D341Med (cell line): ENCODE measurements at places on chromosomes 3 and 15.

DNA sequence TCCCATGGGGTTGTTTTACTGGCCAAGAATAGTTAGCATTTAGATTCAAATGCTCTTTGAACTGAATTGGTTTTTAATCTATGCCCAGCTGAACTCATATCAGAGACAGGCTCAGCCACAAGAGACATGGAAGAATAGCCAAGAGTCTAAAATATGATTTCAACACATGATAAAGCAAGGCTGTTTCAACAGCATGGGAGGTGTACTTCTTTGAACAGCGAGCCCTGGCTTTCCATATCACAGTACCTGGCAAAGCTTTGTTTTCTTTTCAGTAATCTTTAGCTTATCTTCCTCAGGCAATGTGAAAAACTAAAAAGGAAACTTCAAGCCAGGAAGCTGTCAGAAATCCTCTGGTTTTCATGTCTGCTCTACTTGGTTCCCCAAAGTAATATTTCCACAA is 413.6 kb upstream of the ADAMTS9 start:
- no peak for DNase-seq

DNA sequence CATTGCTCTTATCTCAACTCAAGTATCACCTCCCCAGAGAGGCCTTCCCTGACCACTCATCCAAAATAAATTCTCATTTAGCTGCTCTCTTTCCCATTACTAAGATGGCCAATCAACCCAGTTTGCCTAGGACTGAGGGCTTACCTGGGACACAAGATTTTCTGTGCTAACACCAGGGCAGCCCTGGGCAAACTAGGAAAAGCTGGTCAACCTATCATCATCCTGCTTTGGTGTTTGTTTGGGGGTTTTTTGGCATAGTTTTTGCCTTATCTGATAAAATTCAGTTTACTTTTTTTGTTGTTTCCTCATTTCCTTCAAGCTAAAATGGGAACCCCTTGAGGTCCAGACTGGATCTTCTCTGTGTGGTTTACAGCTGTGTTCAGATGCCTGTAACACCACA is 131.4 kb upstream of the NR2F2 start:
- DNase-seq = no peak

GRCh38 chr3:27311400-27311799 is 57.8 kb downstream of the NEK10 start:
- no peak for DNase-seq

- no peak for DNase-seq
These were observed 34.0 kb downstream of the BHLHE40 start for GRCh38 chr3:5013021-5013906.

DNA sequence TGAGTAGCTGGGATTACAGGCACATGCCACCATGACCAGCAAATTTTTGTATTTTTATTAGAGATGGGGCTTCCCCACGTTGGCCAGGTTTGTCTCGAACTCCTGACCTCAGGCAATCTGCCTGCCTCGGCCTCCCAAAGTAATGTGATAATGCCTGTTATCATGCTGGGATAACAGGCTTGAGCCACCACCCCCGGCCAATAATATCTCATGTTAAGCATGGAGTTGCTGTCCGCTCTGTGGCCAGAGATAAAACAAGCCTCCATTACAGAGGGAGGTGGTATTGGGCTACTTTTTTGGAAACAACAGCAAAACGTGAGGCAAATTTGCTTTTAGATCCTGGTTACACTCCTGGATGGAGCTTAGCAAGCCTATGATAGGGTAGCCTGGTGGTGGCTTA is 32.9 kb upstream of the ALG1L2 start:
- no peak for DNase-seq

DNA sequence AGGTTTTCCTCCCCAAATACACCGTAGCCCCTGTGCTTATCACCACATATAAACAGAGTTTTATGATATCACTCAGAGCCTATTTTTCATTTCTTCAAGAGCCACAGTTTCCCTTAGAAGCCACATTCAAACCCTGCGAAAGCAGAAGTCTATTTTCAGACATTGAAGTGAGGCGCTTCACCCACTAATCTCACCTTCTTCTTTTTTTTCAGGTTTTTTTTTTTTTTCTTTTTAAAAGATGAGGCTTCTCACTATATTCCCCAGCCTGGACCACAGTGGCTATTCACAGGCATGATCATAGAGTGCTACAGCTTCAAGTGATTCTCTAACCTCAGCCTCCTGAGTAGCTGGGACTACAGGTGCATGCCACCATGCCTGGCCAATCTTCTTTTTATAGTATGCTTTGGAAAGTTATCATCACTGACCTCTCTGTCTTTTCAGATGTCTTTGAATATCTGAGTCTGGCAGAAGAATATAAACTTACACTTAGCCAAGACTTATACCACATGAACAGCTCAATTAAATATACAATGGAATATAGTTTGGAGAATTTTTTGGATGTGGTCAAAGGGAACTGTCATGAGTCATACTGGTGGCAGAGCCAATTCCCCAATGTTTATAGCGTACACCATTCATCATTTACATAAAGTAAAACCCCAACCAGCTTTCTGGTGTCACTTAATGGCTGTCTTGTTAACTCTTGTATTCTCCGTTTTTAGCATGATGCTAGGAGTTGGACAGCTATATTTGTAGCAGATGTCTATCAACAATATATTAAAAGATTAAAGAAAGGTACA is 59.7 kb upstream of the CCDC50 start:
- DNase-seq = no peak

GRCh38 chr3:133531981-133532380 is 41.5 kb upstream of the CDV3 start:
- no peak for DNase-seq

GRCh38 chr3:50347187-50347813 is 1.8 kb upstream of the ZMYND10 start:
- peak; percentile 74 for DNase-seq

- no peak for DNase-seq
These were observed 204.4 kb downstream of the RYR3 start for GRCh38 chr15:33515121-33515520.

DNA sequence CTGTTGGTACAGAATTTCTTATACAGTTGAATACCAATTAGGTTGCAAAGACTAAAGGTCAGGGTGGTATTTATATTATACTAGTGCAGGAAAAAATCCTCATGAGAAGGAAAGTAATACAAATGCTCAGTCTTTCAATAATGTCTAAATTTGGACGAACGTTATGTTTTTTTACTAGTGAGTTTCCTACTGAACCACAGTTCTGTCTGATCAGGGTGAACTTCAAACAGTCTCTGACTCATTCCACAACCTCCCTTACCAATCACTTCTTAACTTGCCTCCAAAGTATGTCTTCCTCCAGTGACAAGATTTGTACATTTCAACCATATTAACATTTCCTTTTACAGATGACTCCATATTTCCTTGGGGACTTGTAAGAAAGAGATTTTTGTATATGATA is 3.4 kb downstream of the TMEM212 start:
- DNase-seq = no peak

GRCh38 chr3:31919528-31919927 is 61.5 kb downstream of the OSBPL10 start:
- no peak for DNase-seq

- DNase-seq = no peak
These were observed 36.0 kb upstream of the SKIL start for GRCh38 chr3:170321321-170322034.

DNA sequence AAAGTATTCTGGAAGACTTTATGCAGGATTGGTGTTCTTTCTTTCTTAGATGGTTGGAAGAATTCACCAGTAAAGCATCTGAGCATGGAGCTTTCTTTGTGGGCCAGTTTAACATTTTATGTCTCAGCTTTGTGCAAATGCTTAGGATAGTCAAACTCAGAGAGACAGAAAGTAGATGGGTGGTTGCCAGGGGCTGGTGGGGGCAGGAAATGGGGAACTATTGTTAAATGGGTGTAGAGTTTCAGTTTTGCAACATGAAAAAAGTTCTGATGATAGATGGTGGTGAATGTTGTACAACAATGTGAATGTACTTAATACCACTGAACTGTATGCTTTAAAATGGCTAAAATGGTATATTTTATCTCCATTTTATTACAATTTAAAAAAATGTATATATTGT is 24.8 kb downstream of the SPCS1 start:
- no peak for DNase-seq

GRCh38 chr3:168121184-168122017 is 25.7 kb upstream of the GOLIM4 start:
- no peak for DNase-seq

- DNase-seq = peak; percentile 80
These were observed 640.7 kb downstream of the FHIT start for GRCh38 chr3:60610441-60611112.

DNA sequence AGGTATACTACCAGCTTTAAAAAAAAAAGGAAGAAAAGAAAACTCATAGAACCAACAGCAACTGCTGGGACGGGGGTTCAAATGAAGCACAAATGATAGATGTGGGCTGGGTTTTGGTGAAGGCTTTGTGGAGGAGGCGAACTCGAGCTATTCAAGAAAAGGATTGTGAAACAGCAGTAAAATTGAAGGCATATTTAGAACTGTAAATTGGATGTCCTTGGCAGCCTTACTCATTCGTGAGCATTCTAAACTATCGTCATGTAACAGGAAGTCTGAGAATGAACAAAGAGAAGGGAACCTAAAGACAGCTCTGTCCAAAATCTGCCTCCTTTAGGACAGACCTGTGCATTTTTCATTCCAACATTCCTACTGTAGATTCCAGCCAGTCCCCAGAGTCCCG is 97.8 kb downstream of the LARS2 start:
- no peak for DNase-seq

DNA sequence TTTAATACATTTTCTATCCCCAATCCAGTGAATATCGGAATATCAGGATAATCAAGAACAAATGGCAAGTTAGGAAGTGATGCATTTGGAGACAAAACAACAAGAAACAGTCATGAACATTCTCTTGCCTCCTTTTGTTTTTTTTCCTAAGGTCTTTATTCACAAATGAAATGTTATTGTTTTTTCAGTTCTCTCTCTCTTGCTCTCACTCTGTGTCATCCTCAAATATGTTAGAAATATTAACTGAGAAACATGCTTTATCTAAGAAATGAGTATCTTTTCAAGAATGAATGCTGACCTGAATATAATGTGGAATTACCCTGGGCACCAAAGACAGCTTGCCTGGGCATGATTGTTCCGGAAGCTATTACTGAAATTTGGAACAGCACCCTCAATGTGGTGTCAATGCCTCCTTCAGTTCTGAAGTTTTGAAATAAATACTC is 51.3 kb downstream of the RBMS3 start:
- DNase-seq = no peak

DNA sequence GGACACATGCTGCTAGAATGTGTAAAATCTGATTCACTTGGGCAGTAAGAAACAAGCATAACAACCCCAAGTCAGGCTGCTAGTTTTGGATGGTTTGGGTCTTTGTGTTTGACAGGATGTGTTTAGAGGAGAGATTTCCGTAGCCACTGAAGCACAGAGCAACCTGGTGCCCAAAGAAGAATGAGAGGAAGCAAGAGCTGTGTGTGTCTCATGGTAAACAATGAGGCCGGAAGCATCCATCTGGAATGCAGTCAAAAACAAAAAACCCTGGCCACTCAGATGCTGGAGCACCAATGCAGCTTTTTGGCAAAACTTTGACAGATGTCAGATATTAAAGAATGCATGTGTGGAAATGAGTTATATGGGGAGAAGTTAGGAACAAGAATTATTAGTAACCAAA is 39.4 kb upstream of the SNRK start:
- no peak for DNase-seq

DNA sequence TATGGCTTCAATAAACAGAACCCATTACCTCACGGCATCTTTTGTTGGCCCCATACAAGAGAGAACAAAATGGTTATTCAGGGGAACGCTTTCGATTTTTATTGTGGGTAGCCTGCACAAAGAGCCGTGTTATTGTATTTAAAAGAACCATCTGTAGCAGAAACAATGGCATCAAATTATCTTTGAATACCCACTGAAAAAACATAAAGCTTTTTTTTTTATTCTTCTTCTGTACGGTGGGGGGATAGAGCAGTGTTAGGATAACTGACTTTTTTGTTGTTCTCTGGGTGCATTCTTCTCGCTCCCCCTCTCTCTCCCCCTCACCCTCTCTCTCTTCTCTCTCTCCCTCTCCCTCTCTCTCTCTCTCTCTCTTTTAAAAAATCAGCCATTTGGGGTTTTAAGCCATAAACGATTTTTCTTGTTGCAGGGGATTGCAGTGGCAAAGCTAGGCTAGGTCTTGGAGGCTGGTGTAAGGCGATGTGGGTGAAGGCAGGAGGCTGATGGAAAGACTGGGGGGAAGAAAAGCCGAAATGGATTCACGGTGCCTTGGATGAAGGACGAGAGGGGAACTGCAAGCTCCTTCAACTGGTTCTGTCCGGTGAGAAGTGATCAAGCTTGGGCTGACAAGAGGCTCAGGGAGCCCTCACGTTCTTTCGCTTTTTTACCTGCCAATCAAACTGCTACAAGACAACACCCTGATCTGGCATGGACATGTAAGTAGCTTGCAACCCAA is 12.4 kb upstream of the SOX2 start:
- no peak for DNase-seq

DNA sequence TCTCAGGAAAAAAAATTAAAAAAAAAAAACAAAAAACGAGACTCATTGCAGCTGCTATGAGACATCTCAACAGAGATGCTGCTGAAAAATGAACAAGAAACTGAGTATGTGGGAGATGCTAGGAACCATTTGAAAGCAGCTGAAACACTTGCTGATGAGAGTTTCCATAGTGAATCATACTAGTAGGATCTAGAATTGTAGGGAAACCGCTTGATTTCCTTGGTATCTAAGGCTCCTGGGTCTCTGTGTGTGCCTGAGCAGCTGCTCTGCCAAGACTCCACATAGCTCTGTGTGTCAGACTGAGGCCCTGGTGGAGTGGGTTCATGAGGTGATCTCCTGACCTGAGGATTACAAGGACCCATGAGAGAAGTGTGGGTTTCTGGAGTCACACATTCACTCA is 313.4 kb upstream of the NECTIN3 start:
- no peak for DNase-seq

DNA sequence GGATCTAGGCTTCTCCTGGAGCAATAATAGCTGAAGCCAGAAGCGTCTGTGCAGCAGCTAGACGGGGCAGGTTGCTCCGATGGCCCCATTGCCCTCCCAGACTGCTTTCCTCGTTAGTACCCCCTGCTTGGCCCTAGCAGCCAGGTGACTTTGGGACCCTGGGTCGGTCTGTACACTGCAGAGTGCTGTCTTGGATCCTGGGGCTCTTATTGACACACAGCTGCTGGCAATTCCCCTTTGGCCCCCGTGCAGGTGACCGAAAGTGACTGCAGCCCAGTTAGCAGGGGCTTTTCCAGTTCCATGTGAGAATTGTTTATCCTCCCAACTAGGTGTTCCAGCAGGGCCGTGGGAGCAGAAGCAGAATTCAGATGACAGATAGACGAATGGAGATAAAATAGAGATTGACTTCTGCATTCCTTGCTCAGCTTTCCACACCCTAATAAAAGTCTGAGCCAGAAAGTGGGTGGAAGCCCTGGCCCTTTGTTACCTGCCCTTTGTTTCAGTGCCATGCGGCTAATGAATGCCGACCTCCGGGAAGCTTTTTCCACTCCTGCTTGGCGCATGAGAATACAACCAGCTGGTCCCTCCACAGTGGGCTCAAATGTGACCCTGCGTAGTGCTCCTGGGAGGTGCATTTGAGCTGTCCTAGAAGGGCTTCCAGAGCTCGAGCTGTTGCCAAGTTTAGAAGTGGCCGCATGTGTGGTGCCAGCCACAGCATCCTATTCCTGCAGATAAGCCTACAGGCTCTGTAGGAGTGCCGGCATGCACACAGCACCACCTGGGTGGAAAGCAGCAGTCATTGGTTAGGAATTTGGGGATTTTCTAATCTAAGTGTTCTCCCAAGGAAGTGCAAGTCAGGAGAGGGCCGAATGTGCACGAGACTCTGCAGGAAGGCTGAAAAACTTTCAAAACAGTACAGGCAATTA is 94.4 kb downstream of the SLCO3A1 start:
- DNase-seq = no peak
